ENCODE measurements at places on chromosomes 7 and 10.

DNA sequence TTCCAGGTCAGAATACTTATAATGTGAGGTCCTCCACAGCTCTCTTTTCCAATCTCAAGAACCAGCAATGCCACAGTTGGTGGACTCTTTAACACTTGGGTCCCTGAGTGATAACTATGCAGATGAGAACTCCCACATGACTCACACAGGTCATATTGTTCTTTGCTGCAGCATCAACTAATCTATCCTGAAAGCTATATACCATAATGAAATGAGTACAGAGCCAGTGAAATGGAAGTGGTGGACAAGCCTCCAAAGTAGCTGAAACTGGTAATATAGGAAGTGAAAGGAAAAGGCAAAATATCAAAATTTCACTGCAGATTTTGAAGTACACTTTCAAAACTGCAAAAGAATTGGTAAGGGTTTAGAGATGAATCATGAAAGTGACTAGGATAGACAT is 45.6 kb downstream of the SORCS1 start:
- DNase-seq: no peak

- DNase-seq: no peak
These were observed 141.3 kb downstream of the PAXIP1 start for GRCh38 chr7:154861589-154861988.

DNA sequence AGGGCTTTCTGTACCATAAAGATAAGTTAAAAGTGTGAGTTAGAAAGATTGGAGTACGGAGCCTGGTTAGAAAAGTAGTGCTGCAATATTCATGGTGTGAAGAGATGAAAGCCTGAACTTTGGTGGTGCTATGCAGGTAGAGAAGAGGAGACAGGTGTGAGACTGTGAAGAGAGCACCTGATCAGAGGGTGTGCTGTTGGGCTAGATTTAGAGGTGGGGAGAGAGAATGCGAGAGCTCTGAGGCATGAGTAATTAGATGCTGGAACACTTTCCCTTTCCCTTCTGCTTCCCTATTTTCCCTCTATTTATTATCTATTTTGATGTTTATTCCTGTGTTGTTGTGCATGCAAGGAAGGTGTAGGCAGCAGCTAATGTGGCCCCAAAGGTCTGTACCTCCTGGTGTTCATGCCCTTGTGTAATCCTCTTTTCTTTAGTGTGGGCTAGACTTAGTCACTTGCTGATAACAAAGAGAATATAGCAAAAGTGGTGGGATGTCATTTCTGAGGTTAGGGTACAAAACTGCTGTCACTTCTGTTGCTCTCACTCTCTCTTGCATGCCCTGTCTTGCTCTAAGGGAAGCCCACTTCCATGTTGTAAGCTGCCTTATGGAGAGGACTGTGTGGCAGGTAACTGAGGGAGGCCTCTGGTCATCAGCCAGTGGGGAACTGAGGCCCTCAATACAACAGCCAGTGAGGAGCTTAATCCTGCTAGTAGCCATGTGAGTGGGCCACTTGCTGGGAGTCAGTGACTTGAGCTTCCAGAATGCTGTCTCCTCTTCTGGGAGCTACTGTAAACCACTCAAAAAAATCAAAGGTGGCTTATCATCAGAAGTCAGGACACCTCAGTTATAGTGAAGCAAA is 2.6 kb upstream of the ATXN7L1 start:
- peak; percentile 28 for DNase-seq

DNA sequence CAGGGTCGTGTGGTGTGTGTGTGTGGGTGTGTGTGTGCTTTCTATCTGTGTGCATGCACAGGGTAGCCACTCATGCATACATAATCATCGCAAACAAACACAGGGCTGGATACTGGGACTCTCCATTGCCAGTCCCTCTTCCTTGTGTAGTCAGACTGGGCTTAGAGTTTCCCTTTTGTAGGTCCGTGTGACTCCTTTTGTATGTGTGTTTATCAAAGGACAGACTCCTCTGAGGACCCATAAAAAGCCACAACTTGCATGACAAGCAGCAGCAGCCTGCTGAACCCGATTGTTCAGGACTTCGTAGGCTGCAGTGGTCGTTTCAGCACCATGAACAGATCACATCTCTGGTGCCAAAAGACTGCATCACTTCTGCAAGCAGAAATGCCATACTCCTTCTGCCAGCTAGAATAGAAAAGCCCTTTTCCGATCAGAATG is 895 bp downstream of the VSTM2A start:
- DNase-seq: no peak

DNA sequence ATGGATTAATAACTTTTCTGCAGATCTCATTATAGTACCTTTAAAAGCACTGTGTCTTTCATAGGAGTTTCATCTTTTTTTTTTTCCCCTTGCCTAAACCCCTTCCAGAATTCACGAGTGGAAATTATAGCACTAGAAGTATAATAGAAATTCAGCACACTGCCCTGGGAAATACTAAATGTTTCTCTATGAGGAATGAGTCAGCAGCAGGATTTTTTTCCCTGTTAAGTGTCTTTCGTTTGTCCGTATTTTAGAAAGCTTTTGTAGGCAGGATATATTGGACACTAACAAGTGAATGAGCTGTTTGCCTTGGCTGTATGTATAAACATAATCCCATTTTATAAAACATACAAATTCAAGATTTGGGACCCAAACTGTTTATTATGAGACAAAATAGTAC is 105.8 kb downstream of the EXOC4 start:
- DNase-seq: no peak

All from T-helper 2 cell (primary cell).